ENCODE measurements at places on chromosomes 13 and 19. TPM values are rescaled to one million over a fixed set of nuclear protein-coding genes. Genes with fewer than 3 reads are reported as not detected.

The ZNF527 gene
- 4.2 TPM for polyA plus RNA-seq

The NLRP7 gene
- polyA plus RNA-seq: not detected

The SELENOW gene
- polyA plus RNA-seq: 1,795 TPM

The HCST gene
- 2.6 TPM for polyA plus RNA-seq

The FFAR3 gene
- 0.05 TPM for polyA plus RNA-seq

The ZNF253 gene
- 5.4 TPM for polyA plus RNA-seq

The ZFR2 gene
- polyA plus RNA-seq: 0.86 TPM

The BCL3 gene
- polyA plus RNA-seq: 25.8 TPM

The CALR3 gene
- polyA plus RNA-seq: not detected

The MKNK2 gene
- polyA plus RNA-seq: 75.9 TPM

Data from right cardiac atrium (tissue), 5 donors.